ENCODE measurements at places on chromosomes 12 and 14.

DNA sequence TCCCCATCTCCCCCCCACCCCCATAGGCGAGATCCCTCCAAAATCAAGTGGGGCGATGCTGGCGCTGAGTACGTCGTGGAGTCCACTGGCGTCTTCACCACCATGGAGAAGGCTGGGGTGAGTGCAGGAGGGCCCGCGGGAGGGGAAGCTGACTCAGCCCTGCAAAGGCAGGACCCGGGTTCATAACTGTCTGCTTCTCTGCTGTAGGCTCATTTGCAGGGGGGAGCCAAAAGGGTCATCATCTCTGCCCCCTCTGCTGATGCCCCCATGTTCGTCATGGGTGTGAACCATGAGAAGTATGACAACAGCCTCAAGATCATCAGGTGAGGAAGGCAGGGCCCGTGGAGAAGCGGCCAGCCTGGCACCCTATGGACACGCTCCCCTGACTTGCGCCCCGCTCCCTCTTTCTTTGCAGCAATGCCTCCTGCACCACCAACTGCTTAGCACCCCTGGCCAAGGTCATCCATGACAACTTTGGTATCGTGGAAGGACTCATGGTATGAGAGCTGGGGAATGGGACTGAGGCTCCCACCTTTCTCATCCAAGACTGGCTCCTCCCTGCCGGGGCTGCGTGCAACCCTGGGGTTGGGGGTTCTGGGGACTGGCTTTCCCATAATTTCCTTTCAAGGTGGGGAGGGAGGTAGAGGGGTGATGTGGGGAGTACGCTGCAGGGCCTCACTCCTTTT is 2.7 kb downstream of the GAPDH start:
- DNase-seq: no peak

DNA sequence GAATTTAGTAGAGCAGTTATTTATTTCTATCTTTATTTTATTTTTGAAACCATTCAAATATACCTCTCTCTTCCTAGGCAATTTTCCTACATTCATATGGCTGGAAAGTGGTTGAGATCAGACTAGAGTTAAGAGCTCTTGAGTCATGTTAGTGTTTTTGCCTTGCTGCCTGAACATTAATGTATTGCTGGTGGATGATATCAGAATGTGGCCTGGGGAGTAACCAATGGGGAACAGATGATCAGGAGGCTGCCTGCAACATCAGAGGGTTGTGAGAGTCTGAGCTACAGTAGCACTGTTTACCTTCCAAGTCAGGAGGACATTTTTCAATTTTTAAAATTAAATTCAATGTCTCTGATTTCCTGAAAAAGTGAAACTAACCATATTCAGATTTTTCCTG is 166.3 kb upstream of the TRHDE start:
- no peak for DNase-seq

DNA sequence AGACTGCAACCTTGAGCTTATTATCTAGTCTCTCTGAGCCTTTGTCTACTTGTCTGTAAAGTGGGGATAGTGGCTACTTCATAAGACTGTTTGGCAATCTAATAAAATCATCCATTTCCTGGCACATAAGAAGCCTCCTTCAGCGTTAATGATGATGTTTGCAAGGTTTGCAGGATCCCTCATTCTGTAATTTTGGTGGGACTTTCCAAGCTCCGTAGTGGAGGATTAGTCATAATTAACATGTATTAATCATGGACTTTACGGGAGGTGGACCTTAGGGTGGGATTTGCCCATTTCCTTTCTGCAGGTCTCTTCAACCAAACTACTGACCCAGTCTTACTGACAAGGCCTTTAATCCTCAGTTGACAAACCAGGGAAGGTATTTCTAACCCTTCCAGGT is 66.2 kb downstream of the NTF3 start:
- DNase-seq: no peak

DNA sequence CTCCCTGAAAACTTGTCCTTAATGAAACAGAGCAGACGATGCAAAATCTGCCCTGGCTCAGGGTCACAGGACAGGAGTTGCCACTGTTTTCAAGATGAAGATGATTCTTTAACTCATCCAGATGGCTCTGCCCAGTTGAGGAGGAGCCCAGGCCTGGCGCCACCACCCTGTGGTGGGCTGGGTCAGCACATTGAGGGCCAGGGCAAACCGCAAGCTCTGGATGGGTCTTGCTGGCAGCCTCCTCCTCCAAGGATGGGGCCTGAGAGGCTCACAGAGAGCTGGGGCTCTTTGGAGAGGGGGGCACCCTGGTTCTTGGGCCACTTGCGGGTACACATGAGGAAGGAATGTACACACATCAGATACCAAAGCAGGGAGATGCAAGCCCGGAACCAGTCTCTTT is 158.2 kb downstream of the NUAK1 start:
- DNase-seq: no peak

DNA sequence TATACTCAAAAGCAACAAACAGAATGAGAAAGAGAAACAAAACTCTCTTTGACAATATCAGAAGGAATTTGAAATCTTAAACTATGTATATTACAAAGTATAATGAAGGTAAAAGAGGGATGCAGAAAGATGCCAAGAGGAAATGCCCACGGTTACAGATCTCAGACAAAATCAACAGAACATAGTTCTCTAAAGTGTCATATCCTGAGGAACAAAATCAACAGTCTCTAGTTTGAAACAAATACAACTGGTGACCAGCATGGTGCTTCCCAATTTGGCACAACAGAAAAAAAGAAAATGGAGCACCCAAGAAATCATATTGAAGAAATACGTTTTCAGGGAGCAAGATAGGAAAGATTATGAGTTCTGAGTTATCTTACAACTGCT is 116.5 kb downstream of the METTL25 start:
- no peak for DNase-seq

- no peak for DNase-seq
Measured at GRCh38 chr12:325906-326305, 63.2 kb downstream of the KDM5A start.

DNA sequence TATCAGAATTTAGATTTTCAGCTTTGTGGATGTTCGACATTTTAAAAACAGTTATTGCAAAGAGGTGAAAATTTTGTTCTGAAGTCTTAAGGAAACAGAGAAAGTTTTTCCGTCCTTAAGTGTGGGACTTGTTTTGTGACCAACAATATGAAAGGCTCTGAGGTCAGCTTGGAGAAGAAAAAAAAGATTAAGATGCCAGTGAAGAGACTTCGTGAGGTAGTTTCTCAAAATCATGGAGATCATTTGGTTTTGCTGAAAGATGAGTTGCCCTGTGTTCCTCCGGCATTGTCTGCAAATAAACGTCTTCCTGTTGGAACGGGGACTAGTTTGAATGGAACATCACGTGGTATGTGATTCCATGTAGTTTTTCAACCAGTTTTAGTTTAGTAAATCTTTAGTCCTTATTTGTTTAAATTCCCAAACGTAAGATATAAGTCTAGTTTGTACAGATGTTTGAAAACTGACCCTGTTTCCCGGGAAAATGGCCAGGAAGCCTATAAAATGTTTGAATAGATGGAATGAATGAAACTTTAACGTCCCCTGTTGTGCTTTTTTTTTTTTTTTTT is 682 bp downstream of the KIAA0586 start:
- DNase-seq: peak; percentile 20

GRCh38 chr14:96661244-96661969 is 135.8 kb upstream of the VRK1 start:
- no peak for DNase-seq

GRCh38 chr14:21023817-21024584 is 860 bp downstream of the NDRG2 start:
- no peak for DNase-seq

GRCh38 chr14:104030958-104031357 is 54.5 kb upstream of the ASPG start:
- no peak for DNase-seq

DNA sequence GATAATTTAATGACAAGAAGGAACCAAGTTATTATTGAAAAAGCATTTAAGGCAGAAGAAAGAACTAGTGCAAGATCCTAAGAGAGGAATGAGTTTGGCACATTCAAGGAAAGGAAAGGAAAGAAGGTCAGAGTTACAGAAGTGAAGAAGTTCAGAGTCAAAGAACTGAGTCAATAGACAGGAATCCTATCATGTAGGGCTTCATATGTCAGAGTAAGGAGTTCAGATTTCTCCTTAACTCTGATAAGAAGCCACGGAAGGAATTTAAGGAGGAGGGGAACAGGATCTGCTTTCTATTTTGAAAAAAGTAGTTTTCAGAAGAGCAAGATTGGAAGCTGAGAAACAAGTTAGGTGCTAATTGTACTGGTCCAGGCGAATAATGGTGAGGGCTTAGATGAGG is 223.1 kb upstream of the FOXN3 start:
- DNase-seq: no peak

- DNase-seq: no peak
Measured at GRCh38 chr14:33085799-33086198, 147.1 kb downstream of the NPAS3 start.
